Right renal pelvis (tissue), 4 donors: ENCODE measurements at places on chromosomes 11 and 22.

DNA sequence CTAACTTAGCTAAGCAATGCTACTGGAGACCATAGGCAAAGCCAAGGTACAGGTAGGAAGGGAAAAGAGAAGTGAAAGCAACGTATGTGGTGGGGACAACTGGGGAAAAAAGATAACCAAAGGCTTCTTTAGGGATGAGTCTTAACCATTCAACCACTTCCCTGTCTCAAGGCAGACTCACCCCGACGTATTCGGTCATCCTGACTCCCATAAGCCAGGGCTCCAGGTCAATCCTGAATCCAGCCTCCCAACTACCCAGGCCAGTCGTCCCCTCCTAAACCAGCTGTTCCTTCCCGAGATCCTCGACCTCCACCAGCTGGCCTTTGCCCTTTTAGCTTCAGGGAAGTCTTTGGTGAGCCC is 330 bp downstream of the ACP2 start:
- no peak for DNase-seq

DNA sequence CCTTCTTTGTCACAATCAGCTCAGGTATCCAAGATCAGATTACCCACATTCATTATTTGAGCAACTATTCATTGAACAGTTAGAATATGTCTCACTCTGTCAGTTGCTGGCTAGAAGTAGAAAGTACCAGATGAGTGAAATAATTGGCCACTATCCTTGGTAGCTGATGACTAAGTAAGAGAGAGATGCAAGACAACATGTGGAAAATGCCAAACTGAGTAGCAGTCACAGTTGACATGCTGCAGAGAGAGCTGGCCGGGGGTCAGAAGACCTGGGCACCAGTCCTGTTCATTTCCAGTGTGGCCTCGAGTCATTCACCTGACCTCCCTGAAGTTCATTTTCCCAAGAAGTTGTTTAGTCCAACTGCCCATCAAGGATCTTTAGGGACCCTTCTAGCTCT is 22.5 kb upstream of the SMIM35 start:
- DNase-seq: no peak

- no peak for DNase-seq
Measured at GRCh38 chr11:119872611-119873310, 143.8 kb upstream of the NECTIN1 start.

- DNase-seq: no peak
Measured at GRCh38 chr22:47198801-47199251, 436.4 kb downstream of the TBC1D22A start.
